Effector memory CD8-positive, alpha-beta T cell (primary cell): ENCODE measurements at places on chromosomes 7 and 10.

DNA sequence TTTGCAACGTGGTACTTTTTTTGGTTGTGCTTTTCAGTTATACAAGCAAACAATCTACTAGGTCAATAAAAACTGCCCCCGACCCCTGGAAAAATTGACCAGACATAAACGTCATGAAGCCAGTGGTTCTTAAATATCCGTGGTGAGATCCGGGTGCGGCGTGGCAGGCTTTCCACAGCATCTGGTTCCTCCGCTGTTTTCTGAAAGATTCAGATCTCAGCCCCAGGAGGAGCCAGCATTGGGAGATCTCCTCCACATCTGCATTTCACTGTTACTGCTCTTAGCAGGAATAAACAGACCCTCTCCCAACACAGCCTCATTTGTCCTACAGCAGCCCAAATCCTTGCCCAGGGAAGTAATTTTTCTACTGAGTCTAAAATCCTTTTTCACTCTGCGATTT, 664.3 kb upstream of the FOXK1 start:
- no peak for DNase-seq

DNA sequence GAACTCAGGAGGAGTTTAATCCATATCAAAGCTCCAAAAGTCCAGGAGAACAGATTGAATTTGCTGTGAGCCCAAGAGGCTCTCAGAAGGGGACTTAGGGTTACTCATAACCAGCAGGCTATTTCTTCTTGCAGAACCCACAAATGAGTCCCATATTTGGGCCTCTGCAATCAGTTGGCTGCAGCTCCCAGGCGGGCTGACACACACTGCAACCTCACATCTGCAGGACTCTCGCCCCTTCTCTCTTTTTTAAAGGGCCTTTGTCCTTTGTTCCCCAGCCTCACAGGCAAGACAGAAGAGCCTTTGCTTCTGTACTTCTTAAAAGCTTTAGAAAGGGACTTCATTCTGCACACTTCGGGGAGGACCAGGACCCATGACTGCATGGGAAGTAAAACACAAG, 26.7 kb downstream of the CREB3L2 start:
- DNase-seq: no peak

DNA sequence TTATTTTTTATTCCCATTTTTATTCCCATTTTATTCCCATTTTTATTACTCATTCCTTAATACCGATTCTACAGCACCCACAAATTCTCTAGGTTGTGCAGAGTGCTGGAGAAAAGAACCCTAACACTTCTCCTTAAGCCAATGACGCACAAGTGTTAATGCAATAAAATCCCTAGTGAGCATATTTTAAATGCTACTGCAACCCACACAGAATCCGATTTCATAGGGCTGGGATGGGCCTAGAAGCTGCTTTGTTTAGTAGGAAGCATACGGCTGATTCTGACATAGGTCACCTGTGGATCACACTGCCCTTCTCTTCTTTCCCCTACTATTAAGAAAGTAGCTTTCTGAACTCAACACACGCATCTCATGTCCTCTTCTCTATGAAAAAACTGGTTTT, 45.1 kb upstream of the CABCOCO1 start:
- no peak for DNase-seq

GRCh38 chr10:18157881-18158280, 17.7 kb downstream of the CACNB2 start:
- no peak for DNase-seq

GRCh38 chr10:114370966-114371365, 33.3 kb downstream of the AFAP1L2 start:
- DNase-seq: no peak

- no peak for DNase-seq
These were observed 27.4 kb upstream of the ENTPD1 start for GRCh38 chr10:95728526-95728925.
